ENCODE measurements at places on chromosomes 1 and 21.

DNA sequence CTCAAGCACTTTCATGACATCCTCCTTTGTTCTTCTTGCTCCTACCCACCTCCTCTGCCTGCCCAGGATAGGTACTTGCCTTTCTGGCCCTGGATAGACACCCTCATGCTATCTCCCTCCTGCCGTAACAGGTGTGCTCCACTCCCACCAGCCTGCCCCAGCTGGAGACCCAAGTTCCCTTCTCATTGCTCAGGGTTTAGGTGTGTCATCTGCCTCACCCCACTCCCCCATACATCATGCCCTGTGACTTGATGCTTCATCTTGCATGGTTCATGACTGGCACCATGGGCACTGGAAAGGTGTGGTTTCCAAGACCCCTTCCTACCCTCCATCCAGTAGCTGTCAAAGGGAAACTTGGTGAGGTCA, 5.9 kb downstream of the RHEX start:
- no peak for DNase-seq

DNA sequence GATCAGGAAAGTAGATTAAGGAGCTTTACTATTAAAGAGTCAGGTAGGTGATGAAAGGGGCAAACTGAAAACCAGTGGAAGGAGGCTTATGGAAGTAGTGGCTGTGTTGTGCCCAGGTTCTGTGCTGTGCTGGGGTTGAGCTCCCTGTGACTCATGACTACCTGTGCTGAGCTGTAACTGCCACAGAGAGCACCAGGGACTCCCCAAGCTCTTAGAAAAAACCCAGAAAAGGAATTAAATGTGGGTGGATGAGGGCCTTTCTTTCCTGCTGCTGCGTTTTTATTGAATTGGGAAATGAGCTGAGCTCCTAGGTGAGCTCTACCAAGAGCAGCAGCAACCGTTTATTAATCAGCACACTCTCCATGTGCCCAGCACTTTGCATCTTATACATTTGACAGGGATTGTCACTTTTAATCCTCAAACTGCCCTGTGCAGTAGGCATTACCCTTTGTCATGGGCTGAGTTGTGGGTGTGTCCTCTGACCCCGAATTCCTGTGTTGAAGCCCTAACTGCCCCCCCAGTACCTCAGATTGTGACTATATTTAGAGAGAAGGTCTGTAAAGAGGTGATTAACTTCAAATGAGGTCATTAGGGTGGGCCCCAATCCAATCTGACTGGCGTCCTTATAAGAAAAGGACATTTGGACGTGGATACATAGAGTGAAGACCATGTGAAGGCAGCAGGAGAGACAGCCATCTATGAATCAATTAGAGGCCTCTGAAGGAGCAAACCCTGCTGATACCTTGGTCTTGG, 65.4 kb downstream of the AK4 start:
- DNase-seq, result no peak

- DNase-seq, result no peak
Observed at GRCh38 chr1:208562151-208562960, 318.2 kb upstream of the PLXNA2 start.

DNA sequence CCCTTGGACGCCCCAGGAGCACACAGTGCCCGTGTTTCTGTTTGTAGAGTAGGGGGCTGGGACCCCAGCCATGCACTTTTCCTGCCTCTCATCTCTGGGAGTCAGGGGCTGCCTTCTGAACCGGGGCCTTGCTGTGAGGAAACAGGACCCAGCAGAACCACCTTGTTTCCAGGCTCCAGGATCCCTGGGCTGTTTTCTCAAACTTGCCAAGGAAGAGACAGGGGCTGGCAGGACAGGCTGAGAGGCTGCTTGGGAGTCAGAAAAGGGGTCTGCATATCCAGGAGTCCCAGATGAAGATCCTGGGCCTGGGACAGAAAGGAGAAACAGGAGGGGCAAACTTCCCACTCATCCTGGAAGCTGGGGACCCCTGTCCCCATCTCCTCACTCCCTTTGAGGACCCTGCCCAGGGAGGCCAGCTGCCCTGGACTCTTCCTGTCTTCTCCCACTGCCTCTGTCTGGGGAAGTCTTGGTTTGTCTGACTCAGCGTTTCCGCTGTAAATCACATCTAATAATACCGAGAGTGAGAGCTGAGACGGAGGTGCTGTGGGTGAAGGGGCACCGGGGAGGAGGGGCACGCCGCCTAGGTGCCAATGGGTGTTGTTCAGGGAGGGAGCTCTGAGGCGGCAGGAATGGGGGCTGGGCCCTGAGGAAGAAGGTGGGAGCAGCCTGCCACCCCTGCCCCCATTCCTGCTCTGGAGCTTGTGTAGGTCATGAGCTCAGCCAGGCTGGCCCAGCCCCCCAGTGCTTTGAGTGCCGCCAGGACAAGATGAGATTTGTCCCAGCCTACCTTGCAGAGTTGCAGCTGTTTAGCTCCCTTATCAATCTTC, 16.7 kb downstream of the POU3F1 start:
- peak; percentile 26 for DNase-seq

DNA sequence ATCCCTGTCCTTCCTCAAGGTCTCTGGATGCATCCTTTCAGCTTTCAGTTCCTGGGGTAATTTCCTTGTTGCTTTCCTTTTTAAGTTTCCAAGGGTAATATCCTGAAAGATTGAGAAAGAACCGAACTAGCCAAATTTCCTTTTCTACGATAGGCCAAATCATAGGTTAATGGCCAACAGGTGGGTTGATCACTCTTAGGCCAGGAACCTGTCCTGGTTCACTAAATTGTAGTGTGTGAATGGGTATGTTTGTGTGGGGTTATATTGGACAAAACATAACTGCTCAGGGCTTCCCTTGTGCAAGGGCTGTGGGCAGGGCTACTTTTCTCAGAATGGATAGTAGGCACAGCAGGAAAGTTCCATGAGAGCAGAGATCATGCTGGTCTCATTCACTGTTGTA, 17.1 kb downstream of the UBE2T start:
- no peak for DNase-seq

GRCh38 chr21:19148056-19148455, 744.5 kb upstream of the TMPRSS15 start:
- no peak for DNase-seq

DNA sequence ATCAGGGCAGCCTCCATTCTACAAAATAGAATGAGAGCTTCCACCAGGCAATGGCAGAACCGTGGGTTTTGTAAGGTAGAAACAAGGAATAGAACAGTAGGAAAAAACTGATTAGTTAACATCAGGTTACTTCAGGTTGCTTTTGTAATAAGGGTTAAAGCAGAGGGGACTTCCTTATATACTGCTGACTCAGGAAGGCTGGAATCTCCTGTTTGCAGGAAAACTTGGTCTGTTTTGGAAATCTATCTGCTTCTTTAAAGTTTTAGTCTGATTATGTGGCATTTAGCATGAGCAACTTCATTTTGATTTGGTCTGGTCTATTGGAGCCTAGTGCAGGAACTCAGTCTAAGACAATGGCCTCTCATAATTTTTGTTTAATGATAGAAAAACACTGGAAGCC, 32.7 kb upstream of the RAB4A start:
- DNase-seq, result no peak

DNA sequence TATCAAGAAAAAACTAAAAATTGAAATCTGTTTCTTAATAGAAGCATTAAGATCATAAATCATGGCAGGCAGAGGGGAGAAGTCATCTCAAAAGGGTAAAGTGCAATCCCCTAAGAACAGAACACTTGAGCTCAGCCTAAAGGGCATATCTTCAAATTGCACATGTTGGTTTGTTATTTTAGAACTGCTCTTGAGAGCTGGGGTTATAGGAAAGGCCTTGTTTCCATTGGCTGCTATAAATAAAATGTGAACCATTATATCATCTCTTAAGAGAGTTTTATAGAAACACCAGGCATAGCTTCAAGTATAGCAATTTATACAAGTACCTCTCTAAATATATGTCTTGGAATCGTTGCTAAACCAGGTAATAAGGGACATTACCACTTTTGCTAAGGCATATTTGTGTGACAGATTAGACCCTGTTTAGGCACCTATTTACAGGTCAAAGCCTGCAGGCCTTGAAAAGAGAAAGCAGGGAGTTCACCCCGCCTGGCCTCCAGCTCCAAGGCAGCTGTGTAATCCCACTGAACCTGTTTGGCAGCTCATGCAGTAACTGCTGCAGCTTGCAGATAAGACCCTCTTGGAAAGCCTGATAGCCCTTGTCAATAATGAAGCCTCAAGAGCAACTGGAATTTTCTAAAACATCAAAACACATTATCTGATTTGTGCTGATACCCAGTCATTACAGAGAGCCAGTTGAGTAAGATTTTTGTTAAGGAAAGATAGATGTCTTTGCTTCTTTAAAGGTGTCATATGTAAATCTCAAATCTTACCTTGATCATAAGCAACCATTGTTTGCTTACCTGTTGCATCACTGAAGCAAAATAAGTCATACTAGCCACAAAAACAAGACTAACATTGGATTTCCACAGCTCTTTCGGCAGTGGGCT, 24.2 kb upstream of the SYDE2 start:
- no peak for DNase-seq

DNA sequence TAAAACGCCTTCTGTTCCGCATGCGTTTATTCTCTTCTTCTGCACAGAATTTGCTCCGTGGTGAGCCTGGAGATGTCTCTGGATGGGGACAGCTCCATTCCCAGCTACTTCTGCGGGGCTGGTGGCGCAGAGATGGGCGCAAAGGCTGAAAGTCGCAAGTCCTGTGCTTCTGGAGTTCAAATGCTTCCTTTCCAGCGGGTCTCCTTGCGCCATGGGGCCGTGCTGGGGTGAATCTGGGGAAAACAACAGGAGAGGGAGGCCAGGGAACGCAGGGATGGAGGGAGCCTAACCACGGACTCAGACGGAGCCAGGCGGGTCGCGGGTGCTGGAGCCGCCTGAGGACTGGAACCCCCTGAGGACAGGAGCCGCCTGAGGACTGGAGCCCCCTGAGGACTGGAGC, 2.9 kb upstream of the OR2T12 start:
- DNase-seq, result no peak

- no peak for DNase-seq
Observed at GRCh38 chr1:236370420-236370819, 23.7 kb upstream of the EDARADD start.

DNA sequence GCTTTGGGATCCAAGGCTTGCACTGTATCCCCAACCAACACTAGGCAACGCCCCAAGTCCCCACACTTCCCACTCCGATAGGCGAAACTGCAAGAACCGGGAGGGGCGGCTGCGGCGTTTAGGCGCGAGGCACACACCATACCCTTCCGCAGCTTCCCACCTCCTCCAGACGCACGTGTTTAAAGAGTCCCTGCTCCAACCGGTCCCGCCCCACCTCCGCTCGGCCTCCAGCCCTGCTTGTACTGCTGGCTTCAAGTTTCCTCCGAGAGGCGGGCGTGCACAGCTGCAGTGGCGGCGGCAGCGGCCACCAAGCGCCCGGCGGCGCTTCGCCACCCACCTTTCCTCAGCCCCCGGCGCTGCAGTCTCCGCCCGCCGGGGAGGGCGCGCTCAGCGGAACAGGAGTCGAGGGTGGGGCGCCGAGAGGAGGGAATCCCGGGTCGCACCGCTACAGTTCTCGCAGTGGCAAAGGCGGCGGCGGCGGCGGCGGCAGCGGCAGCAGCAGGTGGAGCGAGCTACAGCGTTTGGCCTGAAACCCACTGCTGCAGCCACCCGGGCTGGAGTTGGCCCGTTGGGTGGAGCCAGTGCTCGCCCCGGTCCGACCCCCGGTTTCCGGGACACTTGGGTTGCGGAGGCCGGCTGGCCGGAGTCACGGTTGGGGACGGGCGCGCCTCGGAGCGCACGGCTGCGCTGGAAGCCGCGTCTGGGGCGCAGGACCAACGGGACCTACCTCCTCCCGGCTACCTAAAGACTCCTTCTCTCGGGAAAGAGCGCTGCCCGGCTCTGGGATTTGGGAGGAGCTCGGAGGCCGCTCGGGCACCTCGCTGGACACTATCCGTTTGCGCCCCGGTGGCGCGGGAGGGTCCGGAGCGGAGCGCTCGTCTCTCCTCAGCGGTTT, at the start of gene CNIH3:
CNIH3 (plus strand) TSS at position 457 of the 895 bp plus-strand sequence. CDS start 858 bp downstream, outside the sequence.
- DNase-seq, result no peak

DNA sequence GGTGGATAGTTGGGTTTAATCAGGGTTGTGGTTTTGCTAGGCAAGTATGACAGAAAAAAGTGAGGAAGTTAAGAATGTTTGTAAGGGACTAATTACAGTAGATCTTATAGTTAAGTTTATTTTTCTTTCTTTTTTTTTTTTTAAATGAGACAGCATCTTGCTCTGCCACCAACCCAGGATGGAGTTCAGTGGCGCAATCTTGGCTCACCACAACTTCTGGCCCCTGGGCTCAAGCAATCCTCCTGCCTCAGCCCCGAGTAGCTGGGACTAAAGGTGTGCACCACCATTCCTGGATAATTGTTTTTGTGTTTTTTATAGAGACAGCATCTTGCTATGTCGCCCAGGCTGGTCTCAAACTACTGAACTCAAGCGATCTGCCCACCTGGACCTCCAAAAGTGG, 41.7 kb downstream of the EYA3 start:
- DNase-seq, result no peak

DNA sequence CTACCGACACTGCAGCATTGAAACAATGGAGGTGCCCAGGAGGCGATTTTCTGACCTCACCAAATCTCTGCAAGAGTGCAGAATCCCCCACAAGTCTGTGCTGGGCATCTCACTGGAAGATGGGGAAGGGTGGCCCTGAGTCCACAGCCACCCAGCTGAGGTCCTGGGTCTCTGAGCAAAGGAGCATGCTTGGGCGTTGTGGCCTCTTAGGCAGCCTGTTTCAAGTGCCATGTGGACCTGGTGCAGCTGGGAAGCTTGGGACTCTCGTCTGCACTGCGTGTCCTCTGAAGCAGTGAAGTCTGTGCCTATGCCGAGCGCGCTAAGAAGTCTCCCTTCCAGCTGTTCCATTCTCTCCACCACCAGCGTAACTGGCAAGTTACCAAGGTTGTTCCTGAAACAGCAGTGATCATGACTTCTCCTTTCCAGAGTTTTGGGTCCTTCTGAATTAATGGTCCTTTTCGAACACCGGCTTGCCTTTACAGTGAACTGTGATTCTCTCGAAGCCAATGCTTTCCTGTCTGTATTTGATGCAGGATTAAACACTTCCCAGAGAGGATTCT, 5.0 kb upstream of the PLA2G2C start:
- DNase-seq, result no peak

All from T-helper 2 cell (primary cell).